NCI-H187 (cell line): ENCODE measurements at places on chromosomes 11 and 22.

DNA sequence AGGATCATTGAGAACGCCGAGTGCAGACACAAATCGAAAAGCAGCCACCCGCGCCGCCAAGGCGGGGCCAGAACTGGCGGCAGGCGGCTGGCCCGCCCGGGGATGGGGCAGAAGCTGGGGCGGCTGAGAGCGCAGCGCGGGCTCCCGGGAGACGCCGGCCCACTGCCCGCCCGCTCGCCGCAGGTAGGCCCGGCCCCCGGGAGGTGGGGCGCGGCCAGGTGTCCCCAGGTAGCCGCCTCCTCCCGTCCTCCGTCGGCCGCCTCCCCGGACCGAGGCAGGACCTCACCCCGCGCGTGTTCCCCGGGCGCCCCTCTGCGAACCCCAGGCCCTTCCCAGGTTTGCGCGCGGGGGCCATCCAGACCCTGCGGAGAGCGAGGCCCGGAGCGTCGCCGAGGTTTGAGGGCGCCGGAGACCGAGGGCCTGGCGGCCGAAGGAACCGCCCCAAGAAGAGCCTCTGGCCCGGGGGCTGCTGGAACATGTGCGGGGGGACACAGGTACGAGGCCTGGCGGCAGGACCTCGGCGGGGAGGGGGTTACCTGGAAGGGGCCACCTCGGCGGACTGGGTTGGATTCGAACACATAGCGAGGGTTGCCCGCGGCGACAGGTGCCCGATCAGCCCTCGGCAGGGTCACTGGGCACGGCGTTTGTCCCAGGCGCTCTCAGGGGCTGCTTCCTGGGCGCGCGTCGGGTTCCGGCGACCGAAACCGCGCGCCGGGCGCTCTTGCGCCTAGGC is at the start of gene PRRG4:
Gene PRRG4, plus strand, starts transcription at position 248 of the 733 bp plus-strand sequence. CDS start 603 bp downstream, outside the sequence.
- peak; percentile 45 for DNase-seq

DNA sequence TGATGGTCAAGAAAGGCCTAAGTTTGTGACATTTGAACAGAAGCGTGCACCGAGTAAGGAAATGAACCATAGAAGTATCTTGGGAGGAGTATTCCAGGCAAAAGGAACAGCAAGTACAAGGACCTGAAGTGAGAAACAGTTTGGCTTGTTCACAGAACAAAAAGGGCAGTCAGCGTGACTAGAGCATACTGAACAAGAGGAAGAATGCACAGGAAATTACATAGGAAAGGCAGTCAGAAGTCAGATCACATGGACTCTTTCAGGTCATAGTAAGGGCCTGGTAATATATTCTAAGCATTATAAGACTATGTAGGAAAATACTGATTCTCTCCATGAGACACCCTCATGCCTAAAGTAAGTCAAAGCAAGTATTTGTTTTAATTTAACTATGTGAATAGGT is 52.3 kb upstream of the GAB2 start:
- no peak for DNase-seq

DNA sequence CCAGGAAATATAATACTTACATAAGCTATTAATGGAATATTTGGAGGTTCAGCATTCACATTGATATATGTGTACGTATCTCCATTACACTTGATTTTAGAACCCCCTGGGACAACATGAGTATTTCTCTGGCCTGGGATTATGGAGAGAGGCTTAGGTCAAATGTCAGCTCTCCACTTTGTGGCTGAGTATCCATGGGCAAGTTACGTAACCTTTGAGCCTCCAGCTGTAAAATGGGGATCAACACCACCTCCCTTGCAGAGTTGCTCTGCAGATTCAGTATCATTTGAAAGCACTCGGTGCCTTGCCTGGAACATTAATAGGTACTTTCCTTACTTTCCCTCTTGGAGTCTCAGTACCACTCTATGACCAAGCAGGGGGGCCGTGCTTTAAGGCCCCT is 33.2 kb downstream of the C22orf31 start:
- DNase-seq, result no peak

GRCh38 chr11:126257764-126258163 is 10.9 kb downstream of the SRPRA start:
- DNase-seq, result no peak

DNA sequence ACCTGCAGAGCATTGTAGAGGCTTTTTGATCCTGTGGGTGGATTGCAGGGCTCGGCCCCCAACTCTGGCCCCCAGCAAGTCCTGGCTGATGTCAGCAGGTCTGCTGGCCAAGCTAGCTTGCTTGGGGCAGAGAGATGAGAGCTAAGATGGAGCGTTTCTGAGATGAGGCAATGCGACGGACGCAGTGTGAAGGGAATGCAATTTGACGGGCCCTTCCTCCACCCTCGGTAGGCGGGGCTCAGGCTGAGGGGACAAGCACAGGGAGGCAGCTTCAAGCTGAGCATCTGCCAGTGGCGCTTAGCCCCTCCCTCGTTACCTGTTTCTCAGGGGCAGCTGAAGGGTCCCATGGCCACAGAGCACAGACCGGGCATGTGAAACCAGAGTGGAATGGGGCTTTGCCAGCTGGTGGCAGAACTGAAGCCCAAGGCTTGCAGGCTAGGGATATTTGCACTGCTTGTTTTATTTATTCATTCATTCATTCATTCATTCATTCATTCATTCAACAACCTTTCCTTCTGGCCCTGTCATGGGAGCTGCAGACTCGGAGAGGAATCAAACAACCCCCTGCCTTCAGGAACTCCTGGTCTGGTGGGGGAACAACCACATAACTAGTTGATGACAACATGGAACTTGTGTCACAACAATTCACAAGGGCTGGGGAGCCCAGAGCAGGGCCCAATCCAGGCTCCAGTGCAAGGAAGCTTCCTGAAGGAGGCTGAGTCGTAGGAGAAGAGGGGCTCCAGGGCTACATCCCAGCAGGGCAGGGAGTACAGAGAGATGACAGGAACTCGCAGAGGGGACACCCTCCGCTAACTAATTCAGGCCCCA is 66.8 kb downstream of the THAP12 start:
- no peak for DNase-seq

DNA sequence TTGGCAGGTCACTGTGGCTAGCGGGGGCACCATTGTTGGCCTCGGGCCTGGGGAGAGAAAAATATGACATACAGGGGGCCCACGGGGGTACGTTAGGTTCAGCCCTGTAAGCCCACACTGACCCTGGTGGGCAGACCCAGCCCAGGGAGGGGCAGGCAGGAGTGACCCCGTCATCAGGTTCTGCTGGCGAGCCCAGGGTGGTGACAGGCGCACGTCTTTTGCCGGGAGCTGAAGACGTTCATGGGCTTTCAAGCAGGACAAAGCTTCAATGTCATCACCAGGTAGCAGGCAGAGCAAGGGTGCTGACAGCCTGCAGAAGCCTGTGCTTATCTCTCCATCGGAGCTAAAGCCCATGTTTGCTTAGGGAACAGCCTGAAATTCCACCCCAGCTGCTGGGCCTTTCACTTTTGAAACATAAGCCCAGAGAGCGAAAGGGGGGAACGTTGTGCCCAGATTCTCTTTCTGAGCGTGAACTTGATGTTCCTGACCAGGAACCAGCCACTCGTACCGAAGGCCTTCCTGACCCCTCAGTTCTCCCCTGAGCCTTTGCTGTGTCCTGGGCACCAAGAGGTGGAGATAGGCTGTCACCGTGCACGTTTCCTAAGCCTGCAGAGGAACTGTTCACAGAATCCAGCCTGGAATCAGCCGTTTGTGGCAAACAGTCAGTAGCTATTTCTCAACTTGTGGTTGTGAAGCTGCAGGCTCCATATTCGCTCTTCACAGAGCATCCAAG is 74.0 kb upstream of the ATXN10 start:
- no peak for DNase-seq

- no peak for DNase-seq
Observed at GRCh38 chr22:35991168-35991567, 37.5 kb downstream of the RBFOX2 start.

DNA sequence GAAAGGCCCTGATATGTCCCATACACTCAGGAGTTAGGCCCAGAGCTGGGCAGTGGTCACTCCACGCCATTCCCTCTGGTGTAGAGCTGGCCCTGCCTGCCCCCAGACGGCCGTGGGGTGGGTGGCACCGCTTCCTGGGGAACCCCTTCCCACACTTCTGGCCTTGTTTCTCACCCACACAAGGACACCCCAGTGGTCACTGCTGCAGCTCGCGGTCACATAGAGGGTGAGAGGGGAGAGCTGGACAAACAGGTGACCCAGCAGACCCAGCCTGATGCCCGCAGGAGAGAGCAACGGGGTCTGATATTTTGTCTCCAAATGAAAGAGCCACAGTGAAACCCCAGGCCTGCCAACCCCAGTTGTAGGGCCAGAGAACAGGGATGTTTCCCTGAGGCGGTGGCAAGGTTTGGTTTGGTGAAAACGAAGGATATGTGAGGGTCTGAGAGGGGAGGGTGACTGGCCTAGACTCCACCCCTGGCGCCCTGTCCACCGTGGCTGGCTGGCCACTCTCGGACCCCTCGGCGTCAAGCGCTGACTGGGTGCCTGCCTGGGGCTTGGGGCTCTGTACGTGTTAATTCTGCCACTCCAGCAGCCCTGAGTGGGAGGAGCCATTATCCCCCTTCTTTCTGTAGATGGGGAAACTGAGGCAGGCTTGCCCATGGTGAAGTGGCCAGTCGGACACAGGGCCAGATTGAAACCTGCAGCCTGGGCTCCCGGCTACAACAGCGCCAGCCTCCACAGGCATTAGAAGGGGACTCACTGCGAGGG is 71.0 kb upstream of the PPARA start:
- no peak for DNase-seq

GRCh38 chr11:69241075-69241740 is 52.7 kb upstream of the MYEOV start:
- no peak for DNase-seq

- DNase-seq, result no peak
Observed at GRCh38 chr22:23652711-23653110, 20.6 kb upstream of the DRICH1 start.

DNA sequence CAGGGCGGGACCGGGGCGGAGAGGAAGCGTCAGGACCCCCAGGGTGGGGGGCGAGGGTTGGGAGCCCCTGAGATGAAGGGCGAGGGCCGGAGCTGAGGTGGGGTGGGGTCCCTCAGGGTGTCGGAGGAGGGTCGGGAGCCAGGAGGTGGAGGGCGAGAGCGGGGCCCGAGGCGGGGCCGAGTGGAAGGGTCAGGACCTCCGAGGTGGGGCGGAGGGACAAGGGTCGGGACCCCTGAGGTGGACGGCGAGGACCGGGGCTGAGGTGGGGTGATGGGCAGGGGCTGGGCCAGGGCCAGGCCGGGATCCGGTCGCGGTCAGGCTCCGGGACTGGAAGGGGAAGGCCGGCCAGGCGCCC is 409 bp downstream of the SMC1B start:
- no peak for DNase-seq

DNA sequence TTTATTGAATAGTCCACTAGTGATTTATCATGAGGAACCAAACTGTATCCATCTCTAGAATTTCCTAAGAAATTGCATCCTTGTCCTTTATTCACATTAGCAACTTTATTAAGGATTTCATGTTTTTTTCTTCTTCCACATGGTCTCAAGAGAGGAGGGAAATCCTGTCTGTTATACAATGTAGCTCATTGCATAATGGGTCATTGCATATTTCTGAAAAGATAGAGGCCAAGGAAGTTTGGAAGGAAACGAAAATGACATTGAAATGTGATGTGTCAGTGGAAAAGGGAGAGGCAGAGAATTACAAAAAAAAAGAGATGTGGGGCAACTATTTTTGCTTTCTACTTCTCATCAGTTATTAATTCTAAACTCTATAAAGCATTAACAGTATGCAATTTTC is 353.1 kb downstream of the METTL15 start:
- DNase-seq, result no peak

- DNase-seq, result no peak
Observed at GRCh38 chr11:10856689-10857458, 979 bp downstream of the ZBED5 start.

- DNase-seq, result no peak
Observed at GRCh38 chr22:17444204-17444504, 74.9 kb downstream of the CECR2 start.

DNA sequence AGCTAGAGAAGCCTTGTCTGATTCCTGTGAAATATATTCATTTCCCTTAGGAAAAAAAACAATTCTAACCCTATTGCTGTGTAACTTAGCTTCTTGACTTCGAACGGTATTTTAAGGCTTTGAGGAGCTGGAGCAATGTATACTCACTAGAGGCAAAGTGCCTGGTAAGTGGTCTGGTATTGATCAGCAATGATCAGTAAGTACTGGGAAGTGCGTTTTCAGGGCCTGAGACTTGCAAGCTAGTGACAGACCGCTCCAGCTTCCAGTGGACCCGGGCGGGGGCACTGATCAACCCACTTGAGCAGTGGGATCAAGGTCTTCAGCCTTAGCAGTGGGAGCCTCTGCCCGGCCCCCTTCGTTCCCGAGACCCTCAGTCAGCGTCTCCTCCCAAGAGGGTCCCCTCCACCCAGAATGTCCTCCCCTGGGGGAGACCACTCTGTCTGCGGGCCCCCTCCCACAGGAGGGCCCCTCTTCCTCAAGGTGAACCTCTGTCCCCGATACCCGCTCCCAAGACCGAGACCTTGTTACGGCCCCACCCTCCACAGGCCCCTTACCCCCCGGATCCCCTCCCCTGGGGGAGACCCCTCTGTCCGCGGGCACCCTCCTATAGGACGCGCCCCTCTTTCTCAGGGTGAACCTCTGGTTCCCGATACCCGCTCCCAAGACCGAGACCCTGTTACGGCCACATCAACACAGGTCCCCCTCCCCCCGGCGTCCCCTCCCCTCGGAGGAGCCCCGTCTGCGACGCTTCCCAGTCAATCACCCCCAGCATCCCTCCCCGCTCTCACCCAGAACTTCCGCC is 452 bp upstream of the ATXN10 start:
- DNase-seq, result no peak

DNA sequence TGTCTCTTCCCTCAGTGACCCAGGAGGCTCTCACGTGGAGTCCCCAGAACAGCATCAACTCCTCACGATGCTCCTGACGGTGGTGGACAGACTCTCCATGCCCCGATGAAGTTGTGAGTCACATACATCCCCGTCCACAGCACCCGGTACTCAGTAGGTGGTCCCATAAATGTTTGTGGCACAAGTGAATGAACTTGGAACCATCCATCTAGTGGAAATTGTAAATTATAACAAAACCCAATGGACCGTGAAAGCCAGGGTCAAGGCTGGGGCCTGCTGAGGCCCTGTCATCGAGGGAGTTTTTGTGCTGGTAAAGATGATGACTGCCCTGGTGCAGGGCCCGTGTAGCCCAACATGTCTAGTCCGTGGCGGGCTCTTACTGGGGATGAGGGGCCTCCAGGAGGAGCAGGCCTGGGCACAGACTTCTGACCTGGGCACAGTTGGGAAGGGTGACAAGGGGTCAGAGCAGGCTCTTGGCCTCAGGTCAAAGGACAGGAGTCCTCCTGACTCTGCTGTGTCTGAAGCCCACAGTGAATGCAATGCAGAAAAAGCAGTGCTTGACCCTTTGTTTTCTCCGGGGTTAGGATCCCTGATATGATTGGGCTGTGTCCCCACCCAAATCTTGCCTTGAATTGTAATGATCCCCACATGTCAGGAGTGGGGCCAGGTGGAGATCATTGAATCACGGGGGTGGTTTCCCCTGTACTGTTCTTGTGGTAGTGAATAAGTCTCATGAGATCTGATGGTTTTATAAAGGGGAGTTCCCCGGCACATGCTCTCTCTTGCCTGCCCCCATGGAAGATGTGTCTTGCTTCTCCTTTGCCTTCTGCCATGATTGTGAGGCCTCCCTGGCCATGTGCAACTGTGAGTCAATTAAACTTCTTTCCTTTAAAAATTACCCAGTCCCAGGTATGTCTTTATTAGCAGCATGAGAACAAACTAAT is 20.0 kb upstream of the SMIM38 start:
- DNase-seq, result no peak
